ENCODE measurements at places on chromosomes 11 and 22.

DNA sequence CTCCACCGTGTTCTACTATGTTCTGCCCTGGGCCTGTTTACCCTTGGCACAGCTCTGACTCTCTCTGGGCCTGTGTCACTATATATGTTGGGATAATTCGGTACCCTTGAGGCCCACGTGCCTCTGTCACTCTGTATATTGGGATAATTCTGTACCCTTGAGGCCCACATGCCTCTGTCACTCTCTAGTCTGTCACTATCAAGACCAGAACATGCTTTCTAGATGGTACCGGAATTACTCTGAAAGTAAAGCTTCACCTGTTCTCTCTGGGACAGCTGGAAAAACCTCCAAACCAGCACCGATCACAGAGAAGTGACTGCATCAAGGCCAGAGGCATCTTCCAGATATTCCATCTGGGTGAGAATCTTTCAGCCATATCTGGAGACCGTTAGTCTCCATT, 9.3 kb upstream of the FCHSD2 start:
- DNase-seq = no peak

DNA sequence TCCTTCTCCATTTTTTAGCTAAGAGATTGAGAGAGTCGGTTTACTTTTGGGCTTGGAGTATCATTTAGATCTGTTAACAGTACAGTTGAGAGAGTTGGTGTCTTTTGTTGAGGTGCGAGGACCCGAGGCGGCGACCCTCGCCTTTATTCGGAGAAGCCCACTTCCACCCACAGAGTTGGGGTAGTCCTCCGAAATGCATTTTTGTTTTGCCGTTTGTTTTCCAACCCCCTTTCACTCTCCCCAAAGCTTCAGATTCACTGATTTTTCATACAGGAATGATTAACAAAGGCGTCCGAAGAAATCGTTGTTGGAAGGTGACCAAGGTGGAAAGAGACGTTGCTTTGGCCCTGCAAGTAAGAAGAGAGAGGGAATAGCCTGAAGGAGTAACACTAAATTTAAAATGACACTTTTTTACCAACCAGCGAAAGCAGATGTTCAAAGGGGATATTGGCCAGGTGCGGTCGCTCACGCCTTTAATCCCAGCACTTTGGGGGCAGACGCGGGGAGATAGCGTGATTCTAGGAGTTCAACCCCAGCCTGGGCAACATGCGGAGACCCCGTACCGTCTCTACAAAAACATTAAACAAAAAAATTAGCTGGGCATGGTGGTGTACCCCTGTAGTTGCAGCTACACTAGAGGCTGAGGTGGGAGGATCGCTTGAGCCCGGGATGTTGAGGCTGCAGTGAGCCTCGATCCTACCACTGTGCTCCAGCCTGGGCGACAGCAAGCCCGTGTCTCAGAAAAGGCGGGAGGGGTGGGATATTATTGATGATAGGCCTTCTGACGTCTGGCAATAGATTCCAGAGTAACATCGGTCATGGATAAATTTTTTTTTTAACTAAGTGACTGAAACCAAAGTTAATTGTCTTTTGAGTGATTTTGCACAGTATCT, 899 bp upstream of the RAB30 start:
- DNase-seq = no peak

GRCh38 chr22:34804091-34804490, 261.9 kb upstream of the ISX start:
- no peak for DNase-seq

DNA sequence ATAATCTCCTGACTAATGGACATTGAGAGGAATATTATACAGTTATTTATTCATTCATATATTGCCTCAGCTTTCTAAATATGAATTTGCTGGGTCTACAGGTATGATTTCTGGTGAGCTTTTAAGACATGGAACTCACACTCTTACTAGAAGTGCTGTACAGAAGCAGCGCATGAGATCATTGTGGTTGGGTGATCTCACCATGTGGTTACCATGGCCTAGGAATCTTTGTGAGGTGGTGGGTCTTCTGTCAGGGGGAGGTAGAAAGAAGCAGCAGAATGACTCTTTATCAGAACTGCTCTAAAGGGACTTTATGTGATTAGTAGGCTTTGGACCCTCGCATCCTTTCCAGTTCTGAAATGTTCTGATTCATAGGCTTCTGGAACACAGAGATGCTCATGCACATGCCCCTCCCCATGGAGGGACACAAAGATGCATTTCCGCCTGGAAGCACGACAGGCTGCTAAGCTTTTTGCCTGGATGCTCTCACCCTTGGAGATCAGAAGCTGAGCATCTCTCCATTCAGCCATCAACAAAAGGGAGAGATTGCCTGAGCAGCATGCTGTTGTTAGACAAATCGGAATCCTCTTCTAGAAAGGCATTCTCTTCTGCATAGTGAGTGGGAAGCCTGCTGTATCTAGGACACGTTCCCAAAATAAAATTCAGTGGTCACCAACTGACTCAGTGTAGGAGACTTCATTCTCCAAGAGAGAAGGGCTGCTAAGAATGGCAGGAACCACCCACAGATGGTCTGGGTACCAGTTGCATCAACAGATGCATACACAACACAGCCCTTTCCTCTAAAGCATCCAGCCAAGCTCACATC, 51.3 kb downstream of the KIRREL3 start:
- peak; percentile 4 for DNase-seq

- no peak for DNase-seq
Measured at GRCh38 chr11:118247041-118247440, 5.1 kb downstream of the MPZL3 start.

- DNase-seq = no peak
Measured at GRCh38 chr11:14259186-14259784, 99.7 kb downstream of the RRAS2 start.

DNA sequence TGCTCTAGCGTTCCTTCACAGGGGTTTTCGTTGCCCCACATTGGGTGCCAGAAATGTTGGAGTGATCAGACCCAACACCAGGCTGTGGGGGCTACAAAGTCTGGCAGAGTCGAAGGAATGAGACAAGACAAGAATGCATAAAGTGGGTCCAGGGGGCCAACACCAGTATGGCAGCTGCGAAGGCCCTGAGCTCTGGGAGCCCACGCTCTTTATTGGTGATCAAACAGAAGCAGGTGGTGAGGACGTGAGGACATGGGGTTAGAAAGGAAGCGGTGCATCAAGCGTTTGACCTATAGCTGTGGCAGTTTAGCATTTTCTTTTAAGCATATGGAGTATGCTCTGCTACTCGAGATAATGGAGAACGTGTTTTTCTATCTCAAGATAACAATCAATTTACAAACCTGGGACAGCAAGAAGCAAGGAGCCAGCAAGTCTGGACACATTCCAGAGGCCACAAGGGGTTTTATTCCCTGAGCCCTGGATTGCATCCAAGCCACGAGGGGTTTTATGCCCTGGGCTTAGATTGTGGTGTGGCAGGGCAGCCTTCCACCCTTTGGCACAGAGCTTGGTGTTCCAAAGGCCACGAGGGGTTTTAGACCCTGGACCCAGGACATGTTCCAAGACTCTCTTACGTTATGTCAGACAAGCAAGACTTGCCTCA, 3.9 kb upstream of the DNAJB13 start:
- no peak for DNase-seq

GRCh38 chr11:131428853-131429252, 58.4 kb downstream of the NTM start:
- no peak for DNase-seq

DNA sequence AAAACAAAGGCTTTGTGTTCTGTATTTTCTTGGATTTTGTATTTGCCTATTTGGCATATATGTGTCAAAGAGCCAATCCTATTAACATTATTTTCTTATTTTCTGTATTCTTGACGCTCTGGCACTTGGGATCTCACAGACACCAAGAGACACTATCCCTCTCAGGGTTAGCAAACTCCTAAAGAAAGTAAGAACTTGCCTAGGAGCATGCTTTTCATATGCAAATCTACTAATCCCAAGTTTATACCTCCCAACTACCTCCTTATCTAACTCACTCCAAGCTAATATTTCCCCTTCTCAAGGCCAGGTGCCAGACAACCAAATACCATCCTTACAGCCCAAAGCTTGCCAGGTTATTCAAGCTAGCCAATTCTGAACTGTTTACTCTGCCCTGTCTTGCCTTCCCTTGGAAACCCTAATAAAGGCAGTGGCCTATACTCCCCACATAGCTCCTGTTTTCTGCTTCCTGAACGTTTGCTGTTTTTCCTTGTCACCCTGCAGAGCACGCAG, 455.4 kb upstream of the ANO3 start:
- no peak for DNase-seq

- DNase-seq = no peak
Measured at GRCh38 chr11:61619471-61620226, 38.8 kb upstream of the SYT7 start.

GRCh38 chr11:8719721-8720120, 37.1 kb downstream of the RPL27A start:
- no peak for DNase-seq

DNA sequence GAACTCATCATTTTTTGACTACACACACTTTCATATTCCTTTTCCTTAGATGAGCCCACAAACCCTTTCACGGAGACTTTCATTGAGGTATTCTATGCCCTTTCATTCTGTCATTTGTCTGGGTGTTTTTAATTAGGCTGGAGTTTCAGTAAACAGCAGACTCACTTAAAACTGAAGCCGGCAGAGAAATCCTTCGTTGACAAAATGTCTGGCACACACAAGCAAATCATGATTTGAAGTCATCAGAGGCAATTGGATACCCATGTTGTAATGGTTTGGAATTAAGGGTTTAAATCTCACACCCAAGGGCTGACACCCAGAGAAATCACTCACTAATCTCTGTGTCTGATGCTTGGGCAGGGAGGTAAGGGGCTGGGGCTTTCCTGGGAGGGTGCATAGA, 127.1 kb downstream of the EHF start:
- DNase-seq = no peak

DNA sequence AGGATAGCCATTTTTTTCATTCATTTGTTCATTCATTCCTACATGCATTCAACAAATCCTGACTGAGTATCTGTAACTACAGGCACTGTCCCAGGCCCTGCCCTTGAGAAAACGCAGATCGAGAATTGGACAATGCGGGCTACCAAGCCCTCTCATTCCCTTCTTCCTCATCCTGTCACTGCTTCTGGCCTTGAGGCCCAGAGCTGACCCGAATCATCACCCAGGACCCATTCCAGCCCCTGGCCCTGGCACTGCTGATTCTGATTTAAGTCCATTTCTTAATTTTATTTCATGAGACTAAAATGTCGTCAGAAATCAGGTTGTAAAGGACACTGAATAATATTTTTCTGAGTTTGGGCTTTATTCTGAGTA, 24.3 kb downstream of the COMMD9 start:
- DNase-seq = no peak

- DNase-seq = no peak
Measured at GRCh38 chr22:43921370-43921769, 2.2 kb upstream of the PNPLA3 start.

- no peak for DNase-seq
Measured at GRCh38 chr22:45812910-45813309, 141.3 kb downstream of the ATXN10 start.

GRCh38 chr11:42772886-42773285, 538.9 kb upstream of the API5 start:
- no peak for DNase-seq

- DNase-seq = no peak
Measured at GRCh38 chr11:44223238-44223637, 86.7 kb downstream of the ALX4 start.

DNA sequence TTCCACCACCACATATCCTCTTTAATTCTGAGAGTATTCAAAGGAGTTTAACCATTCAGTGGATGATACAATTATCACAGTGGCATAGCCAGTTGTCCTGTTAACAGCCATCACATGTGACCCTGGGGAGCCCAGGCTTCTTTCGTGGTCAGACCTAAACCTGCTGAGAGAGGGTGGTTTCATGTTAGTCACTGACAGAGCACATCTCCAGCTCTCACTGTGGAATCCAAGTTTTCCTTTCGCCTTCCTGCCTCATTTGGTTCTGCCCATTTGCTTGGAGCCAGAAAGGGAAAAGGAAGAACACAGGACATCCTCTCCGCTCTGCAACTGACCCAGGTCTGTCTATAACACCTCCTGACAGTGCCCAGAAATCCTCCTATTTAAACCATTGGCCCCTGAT, 60.4 kb downstream of the MCHR1 start:
- DNase-seq = peak; percentile 23

DNA sequence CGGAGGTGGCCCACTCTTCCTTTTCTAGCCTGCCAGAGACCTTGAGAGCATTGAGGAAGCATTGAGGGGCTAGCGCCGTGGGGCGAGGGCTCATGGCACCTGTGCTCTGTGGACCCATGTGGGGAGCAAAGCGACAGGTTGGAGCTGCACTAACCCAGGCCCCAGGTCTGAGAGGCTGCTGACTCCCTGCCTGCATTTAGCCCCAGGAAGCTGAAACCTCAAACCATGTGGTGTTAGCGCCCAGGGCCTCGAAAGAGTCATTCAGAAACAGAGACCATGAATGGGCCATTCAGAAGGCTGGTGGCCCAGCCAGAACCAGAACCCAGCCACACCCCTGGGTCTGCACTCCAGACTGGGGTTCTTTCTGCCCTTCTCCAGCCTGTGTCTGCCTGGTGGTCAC, 88.6 kb downstream of the BCR start:
- no peak for DNase-seq

DNA sequence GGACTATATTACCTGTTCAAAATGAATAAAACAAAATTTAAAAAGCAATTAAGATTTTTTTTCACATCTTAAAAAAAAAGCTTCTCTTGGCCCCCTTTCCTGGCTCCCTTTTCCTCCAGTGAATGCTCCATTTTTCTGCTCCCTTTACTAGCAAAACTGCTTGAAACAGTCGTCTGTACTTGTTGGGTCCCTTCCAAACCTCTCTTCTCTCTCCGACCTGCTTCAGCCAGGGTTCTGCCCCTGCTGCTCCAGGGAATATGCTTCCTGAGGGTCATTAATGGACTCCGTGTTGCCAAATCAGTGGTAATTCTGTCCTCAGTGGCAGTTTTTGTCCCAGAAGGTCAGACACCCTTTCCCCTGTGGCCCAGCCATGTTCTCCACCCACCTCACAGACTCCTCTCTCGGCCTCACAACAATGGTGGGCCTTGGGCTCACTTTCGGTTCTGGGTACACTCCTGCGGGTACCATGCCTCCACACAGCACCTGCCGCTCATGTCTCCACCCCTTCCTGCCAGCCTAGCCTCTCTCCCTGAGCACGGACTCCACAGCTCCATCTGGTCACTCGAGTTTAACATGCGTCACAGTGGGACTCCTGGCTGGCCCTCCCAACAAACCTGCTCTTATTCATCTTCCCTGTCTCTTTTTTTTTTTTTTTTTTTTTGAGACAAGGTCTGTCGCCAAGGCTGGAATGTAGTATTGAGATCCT, 7.8 kb upstream of the POLR3H start:
- no peak for DNase-seq

DNA sequence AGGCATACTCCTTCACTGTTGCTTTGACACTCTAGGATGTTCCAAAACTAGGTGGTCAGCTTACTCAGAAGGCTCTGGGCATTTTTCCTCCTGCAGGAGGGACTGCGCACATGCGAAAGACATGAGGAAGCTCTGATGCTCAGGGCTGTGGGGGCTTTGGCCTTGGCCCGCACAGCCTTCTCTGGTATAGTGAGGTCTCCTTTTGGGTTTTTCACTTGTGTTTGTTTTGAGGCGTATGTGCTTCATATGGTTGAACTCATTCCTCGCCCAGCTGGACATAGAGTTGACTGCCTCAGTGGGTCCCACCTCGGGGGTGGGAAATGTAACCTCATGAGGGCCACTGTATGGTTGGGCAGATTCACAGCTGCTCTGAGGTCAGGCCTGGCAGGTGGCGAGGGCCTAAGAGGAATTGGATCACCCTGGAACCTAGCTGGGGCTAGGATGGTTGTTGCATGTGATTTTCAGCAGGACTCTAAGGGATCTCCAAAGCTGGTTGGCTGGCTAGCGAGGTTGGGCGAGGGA, 63.7 kb downstream of the PTPRJ start:
- no peak for DNase-seq

Data from activated CD8-positive, alpha-beta T cell treated with anti-CD3 and anti-CD28 coated beads for 36 hours (primary cell).